ENCODE measurements at places on chromosomes 3 and 15.
A peak's percentile ranks its signal among the peaks of the same experiment; 100 is the strongest.

DNA sequence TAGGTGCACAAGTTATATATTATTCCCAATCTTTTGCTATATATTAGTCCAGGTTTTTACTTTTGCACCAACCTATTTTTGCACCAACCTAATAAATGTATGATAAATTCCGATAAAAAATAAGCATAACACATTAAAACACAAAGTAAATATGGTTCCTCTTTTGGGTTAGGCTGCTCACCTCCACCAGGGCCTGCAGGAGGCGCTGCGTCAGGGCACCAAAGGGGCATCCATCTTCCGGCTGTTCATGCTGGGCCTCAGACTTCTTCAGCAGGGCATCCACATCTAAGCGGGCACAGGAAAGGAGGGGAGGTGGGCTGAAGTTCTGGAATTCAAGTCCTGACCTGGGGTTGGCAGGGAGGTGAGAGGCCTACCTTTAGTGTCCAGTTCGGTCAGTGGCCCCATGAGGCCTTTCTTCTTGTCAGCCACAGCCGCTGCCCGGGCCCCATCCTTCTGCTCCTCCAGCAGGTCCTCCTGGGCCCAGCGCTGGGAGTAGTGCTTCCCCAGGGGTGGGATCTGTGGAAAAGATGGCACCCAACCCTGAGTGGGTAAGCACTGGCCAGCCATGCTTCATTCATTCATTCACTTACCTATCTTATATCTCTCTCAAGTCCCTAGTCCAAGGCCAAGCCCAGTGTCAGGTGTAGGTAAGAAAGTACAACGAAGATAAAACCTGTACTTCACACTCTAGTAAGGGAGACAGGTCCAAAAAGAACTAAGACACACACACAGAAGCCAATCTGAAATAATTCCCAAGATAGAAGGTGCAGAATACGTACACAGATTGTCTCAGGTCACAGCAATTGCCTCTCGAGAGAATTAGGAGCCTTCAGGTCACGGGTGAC lies 5.2 kb downstream of the TADA3 start:
- no peak for DNase-seq

DNA sequence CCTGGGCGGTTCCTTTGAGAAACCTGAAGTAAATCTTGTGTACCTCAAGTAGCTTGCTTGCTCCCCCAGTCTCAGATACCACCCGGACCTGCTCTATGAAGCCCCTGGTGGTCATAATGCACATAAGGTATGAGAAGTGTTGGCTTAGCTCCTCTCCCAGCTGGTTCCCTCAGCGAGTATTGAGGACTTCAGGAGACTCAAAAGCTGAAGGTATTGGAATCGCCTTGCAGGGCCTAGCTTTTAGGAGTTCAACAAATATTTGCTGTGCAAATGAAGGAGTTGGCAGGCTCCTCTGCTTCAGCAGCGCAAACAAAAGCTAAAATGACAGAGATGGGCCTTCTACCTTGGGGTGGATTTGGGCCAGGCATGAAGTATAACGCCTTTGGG lies 1.7 kb downstream of the CMTM8 start:
- peak; percentile 48 for DNase-seq

DNA sequence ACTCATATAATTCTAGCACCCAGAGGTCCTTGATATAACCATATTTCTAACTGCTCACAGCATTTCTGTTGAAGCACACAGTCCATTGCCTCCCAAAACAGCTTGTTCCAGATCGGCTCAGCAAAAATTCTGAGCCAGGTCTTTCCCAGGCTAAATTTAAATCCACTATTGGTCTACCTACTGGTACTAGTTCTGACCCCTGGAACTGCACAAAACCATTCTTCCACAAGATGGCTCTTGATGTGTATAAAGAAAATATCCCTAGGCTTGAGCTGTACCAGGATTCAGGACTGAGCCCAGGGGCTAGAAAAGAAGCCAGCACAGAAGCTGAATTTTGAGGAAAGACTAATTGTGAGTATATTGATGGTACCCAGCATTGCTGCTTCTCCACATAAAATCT lies 75.4 kb upstream of the ABHD17C start:
- DNase-seq: no peak

DNA sequence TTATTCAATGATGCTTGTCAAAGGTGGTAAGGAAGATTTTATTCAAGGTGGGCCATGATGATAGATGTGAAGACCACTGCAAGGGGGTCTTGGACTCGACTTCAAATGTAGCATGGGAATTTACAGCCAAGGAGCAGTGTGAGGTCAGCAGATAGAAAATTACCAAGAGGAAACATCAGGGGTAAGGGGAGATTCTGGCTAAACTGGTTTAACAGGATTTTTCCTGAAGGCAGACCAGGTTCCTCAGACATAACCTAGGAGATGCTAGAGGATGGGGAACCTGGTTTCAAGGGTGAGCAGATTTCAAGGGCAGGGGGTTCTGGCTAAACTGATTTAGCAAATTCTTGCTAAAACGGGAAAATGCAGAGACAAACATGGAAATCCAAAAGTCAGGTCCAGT lies 464.9 kb downstream of the TAFA4 start:
- DNase-seq: no peak

DNA sequence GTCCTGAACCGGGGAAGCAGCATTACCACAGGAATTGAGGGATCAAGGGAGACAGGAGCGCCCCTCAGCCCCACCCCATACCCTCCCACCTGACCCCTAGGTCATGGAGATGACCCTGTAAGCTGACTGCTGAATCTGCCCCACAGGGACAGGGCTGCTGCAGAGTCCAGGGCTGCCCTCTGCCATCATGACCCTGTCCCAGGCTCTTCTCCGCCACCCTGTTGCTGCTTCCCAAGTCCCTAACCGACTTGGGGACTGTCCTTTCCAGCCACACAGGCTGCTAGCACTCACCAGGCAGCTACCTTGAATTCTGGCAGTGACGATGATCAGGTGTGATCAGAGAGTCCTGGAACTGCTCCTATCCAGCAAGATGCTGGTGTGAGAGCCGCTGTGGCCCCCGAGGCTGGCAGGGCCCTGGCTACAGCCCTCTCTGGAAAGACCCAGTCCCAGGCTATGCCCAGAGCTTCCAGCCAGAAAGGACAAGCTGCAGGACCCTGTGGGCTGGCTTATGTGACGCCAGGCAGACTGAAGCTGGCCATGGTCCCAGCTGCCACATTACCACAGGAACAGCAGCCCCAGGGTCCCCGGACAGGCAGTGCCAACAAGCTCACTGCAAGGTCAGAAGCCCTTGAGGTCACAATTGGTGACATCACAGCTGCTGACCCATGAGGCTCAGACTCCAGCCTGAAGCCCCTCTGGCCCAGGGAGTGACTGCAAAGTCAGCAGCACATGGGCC lies at the start of gene C3orf22:
Gene C3orf22 (minus strand): TSS at position 597 of the 736 bp plus-strand sequence. CDS start 5,542 bp downstream, outside the sequence.
- DNase-seq: no peak

GRCh38 chr3:31165399-31165860 lies 271.0 kb upstream of the GADL1 start:
- DNase-seq: no peak

DNA sequence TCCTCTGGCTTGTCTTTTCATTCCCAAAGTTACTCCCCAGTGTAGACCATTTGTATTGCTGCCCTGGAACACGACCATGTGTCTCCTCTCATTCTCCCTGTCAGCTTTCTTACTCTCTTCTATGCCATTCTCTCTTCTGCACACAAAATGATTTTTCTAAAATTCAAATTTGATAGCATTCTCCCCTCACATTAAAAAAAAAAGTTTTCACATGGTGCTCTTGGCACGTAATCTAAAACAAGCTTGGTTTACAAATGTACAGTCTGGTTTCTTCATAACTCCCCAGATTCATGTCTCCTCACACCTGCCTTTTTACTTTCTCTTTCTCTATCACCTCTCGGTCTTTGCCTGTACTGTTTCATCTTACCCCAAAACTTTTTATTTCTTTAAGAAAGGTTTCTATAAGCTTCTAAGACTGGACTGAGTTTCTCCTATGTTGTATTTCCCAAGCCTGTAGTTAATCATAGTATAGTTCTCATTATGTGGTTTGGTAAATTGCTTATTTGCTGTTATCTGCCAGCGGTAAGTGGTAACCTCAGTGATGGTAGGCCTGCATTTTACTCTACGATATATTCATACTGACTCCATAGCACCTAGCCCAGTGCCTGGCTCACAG lies 31.2 kb downstream of the BCHE start:
- DNase-seq: no peak

DNA sequence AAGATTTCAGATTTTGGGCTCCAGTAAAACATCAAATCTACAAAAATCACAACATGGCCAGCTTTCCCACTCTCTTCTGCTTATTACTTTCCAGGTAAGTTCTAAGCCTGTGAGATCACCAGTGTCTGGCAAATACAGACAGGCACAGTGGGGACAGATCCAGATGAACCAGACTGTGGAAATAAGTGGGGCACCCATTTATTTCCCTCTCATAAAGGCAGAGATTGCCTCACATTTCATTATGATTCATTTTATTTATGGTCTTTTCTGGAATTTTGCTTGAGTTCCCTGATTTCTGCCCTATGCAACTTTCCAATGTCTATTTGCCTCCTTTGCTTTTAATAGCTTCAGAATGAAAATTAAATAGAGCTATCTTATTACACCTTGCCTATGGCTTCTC lies 66.8 kb downstream of the GREM1 start:
- no peak for DNase-seq

- DNase-seq: peak; percentile 5
These were observed 15.3 kb upstream of the UNC13C start for GRCh38 chr15:53962646-53963561.

GRCh38 chr3:47976135-47976732 lies 40.0 kb downstream of the MAP4 start:
- DNase-seq: no peak

GRCh38 chr3:95343228-95343627 lies 1280.4 kb downstream of the NSUN3 start:
- no peak for DNase-seq

DNA sequence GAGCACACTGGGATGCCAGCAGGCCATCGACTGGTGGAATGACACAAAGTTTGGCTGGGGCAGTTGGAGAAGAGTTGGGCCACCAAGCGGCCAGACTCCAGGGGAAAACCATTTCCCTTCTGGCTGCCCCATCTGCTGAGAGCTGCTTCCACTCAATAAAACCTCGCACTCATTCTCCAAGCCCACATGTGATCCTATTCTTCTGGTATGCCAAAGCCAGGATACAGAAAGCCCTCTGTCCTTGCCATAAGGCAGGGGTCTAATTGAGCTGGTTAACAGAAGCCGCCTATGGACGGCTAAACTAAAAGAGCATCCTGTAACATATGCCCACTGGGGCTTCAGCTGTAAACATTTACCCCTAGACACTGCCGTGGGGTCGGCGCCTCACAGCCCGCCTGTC lies 55.1 kb downstream of the NKIRAS1 start:
- DNase-seq: no peak

DNA sequence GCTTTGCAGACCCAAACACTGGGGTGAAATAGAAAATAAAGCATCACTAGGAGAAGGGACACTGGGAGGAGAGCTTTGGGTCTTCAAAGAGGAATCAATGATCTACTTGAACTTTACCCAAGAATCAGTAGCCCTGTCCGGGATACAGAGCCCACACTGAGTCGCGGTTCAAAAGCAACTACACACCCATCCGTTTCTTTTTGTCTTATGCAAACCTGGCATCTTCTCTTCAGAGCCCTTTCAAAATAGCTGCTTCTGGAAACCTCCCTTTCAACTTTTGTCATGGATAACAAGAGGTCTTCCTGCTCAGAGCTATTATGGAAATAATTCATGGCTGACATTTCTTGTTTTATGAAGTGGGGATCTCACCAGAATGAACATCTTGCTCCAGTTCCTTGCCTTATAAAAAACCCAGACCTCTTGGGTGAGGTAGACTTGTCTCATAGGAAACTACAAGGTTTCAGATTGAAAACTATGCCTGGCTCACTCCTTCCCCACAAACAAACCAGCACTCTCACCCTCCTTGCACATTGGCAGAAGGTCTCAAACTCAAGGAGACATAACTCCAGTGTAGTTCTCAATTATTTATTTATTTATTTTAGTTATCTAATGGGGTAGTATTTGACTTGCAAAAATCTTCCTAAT lies 115.1 kb upstream of the ARHGEF3 start:
- DNase-seq: peak; percentile 27

DNA sequence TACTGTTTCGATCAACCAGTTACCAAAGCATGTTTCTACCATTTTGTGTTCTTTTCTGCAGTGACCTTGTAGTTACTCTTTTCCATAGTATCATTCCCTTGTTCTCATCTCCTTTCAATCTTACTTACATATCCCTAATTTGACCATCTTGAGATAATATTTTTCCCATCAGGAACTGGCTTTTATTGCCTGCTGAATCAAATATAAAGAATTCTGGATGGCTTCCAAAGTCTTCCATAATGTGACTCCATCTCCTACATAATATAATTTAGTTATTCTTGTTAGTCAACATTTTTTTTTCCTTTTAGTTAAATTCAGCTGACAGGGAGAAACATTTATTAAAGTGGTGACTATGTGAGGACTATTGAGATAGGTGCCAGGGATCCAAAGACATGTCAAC lies 7.0 kb downstream of the USP8 start:
- no peak for DNase-seq

DNA sequence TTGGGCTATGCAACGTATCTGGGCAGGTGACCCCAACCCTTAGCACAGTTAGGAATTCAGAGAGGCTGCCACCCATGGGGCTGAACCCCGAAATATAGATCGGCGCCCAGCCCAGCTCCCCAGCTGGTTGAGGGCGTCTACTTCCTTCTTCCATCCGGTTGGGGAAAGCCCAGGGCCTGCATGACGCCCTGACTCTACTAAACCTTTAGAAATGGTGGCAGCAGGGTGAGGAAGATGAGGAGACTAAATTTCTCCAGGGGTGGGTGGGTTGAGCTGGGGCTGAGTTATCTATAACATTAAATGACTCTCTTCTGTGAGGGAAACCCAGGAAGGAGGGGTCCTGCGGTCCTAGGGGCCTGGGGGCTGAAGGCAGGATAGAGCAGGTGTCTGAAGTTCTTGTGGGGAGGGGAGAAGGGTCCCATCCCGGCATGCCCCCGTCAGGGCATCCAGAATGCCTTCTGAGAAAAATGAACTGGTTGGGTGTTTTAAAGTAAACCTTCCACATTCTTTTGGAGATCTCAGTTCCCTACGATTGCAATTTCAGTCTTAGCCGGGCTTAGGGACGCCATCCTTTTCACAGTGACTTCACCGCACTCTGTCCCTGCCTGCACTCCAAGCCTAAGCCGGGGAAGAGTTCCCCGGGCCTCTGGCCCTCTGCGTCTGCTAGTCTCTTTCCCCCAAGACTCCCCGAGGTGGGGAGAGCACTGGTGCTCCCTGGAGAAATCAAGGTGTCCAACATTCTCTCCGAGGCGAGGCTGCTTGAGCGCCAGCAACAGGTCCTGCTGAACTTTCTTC lies 28.5 kb downstream of the NR2F2 start:
- DNase-seq: no peak

Data from stimulated activated CD4-positive, alpha-beta T cell treated with anti-CD3 and anti-CD28 coated beads, Interleukin-1b, Interleukin-23, amount 100 ng/mL, for 48 hours (primary cell).